Uterus (tissue), 4 donors: ENCODE measurements at places on chromosomes 11 and 22.

- DNase-seq, result no peak
These were observed 24.8 kb downstream of the RASSF10 start for GRCh38 chr11:13033760-13034533.

GRCh38 chr22:35524966-35525686 lies 15.5 kb upstream of the RASD2 start:
- peak; percentile 62 for DNase-seq

DNA sequence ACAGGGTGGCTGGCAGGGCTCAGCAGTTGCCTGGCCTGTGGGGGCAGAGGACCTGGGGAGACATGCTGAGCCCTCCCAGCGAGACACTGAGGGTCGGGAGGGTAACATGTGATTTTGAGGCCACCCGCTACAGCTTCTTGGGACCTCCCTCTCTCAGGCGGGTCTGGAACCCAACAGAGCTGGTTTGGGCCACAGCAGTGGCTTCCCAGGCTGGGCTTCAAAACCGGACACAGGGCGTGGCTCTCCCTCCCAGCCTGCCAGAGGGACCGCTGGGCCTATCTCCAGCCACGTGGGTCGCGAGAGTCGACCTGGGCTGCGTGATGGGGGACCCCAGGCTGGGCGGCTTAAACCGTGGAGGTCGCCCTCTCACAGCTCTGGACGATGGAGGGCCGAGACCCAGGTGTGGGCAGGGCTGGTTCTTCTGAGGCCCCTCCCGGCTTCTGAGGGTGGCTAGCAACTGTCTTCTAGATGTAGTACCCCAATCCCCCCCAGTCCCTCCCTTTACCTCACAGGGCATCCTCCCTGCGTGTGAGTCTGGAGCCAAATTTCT lies 91.7 kb downstream of the KCNQ1 start:
- DNase-seq, result no peak

DNA sequence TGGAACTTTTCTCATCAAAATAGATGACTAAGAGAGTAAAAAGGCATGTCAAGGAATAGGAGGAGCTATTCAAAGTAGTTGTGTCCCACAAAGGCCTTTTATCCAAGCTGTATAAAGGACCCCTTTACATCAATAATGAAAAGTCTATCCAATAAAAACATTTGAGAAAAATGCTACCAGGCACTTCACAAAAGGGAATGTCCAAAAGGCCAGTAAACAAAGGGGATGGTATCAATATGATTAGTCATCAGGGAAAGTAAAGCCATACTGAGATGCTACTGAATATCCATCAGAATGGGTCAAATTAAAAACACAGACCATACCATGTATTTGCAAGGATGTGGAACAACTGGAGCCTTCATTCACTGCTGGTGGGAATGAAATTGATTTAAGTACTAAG lies 224.9 kb downstream of the NELL1 start:
- DNase-seq, result no peak

DNA sequence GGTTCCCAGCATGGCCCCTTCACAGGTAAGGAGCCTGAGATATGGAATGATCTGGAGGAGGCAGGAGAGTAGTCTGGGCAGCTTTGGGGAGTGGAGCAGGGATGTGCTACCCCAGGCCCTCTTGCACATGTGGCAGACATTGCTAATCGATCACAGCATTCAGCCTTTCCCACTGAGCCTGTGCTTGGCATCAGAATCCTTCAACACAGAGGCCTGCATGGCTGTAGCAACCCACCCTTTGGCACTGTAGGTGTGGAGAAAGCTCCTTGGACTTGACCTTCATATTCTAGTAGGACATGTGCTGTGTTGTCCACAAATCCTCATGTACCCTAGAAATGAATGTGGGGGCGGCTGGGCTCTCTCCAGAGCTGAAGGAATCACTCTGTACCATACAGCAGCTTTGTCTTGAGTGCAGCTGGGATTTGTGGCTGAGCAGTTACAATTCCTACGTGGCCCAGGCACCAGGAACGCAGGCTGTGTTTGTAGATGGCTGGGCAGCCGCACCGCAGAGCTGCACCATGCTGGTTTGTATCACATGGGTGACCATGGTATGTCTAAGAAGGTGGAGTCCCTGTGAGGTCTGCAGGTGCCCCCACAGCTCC lies 21.8 kb upstream of the PPP6R3 start:
- no peak for DNase-seq

DNA sequence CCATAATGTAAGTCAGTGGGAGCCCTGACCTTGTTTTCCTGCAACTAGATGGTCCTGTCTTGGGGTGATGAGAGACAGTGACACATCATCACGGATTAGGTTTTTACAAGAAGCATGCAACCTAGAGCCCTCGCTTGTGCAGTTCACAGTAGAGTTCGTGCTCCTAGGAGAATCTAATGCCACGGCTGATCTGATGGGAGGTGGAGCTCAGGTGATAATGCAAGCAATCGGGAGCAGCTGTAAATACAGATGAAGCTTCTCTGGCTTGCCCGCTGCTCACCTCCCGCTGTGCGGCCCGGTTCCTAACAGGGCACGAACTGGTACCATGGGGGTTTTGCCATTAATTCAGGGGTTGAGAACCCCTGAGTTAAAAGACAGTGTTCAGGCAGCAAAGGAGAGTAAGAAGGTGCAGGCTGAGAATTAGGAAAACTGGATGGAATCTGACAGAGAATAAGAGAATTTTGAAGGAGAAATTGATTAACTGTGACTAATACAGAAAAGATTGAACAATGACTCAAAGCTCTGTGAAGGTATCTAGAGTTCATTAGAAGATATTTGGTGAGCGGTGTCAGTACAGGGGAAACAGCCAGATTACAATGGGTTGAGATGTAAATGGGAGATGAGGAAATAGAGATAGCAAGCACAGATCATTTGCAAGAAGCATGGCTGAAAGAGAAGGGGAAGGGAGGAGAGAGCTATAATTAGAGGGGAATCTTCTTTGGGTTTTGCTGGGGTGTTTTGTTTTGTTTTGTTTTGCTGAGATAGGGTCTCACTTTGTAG lies 21.0 kb downstream of the WEE1 start:
- DNase-seq, result no peak

DNA sequence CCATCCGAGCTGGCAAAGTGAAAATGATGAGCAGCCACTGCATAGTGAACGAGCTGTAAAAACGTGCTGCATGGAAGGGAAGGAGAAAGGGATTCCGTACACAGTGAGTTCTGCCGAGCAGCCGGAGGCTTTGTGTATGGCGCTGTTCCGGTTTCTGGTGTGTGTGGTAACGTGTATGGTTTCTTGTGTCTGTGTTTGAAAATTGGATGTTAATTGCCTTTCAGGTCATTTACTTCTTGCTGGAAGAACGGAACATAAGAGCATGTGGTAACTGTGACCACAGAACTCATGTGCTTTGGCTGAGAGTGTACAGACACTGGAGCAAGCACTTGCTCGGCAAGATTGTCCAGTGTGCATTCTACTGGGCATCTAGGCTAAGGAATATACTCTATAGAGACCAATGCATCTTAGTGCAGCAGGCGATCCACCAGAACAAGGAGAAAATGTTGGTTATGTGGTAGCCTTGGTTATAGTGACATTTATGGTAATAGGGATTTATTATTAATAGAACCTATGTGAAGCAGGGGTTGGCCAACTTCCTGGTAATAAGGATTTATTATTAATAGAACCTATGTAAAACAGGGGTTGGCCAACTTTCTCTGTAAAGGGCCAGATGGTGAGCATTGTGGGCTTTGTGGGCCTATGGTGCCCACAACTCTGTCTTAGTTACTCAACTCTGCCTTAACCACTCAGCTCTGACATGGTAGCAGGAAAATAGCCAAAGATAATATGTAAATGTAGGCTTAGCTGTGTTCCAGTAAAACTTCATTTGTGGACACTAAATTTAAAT lies 49.2 kb downstream of the GRAMD1B start:
- DNase-seq, result no peak

DNA sequence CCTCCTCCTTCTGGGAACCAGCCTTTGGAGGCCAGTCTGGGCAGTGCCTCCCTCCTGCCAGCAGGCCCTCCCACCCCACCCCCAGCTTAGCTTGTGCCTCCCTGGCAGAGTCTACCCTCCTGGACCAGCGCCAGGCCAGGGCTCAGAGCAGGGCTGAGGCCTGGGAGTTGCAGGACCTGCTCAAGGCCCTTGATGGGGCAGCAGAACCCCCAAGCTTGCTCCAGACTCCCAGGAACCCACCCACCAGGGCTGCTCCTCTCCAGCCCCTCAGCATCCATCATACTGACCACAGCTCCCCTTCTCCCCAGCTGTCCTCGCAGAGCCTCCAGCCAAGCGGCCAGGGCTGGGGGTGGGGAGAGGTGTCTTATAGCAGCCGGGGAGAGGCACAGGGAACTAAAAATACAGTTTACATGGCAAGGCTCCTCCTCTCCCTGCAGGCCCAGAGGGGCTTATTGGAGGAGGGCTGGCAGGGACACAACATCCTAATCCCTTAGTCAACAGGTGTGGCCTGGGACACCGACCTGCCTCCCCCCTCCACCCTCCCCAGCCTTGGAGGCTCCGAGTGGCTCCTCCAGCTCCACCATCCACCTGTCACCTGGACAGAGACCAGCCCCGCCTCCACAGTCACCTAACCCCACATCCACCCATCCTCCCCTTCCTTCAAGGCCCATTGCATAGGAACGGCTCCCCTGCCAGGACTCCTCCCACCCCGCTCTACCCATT lies 5.2 kb upstream of the MB start:
- DNase-seq, result no peak

DNA sequence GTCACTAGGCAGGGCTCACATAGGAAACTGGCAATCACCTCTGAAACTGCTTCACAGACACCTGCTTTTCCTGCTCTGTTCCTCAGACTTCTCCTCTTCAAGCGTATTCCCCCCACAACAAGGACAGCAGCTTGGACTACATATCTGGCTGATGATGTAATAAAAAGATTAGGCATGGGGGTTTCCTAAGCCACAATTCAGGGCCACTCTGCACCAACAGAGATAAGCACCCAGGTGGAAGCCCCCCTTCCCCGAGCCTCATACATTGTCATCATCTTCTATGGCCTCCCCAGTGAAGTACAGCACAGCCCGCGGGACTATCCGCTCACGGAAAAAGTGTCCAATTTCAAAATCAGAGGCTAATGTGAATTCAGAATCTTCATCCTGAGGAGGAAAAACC lies 25.0 kb upstream of the PHLDA2 start:
- DNase-seq, result no peak

DNA sequence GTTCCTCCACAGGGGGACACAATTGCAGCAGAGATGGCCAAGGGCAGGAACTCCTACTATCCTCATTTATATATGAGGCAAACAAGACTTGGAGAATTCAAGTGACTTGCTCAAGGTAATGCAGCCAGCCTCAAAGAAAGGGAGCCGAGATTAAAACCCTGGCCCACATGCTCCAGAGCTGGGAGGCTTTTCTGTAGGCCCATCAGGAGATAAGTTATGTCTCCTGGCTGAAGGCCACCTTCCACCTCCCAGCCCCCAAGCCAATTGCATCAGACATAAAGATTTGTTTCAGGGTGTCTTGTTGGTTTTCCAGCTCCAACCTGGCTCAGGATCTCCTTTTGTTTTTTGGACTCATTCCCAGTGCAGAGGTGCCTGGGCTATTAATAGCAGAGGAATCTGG lies 59.5 kb downstream of the SMIM38 start:
- DNase-seq, result no peak

DNA sequence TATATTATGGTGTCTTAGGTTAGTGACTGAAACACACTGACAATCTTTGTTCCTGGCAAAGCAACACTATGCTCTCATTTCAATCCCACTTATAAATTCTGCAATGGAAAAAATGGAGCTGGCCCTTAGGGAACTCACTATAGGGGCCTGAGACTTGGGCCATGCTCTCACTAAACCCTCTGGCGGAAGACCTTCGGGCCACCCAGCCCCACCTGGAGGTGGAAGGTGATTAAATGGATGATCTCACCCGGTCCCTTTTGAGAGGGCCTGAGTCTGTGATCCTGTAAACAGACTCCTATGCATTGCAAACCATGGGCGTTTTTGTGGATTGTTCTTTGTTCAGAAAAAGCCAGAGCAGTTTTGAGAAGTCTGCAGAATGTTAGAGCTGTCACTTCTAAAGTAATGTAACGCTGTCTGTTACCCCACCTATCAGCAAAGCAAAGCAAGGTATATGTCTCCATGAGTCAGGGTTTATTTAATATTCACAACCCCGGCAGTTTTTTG lies 17.0 kb upstream of the CDON start:
- no peak for DNase-seq

DNA sequence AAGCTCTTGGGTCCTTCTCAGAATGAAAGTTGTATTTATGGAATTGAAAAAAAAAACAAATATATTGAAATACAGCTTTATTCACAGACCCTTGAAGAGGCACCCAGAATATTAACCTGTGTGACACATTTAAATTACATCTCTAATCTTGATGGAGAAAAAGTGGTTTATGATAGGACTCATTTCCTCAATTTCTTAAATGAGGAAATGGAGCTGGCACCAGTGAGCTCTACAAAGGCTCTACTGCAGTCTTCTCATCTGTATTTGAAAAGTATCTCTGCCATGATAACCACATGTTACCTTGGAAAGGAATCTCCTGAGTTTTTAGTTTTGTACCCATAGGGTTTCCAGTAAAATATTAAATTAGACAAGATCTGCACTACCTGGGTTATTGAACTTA lies 186.5 kb downstream of the HIPK3 start:
- no peak for DNase-seq

DNA sequence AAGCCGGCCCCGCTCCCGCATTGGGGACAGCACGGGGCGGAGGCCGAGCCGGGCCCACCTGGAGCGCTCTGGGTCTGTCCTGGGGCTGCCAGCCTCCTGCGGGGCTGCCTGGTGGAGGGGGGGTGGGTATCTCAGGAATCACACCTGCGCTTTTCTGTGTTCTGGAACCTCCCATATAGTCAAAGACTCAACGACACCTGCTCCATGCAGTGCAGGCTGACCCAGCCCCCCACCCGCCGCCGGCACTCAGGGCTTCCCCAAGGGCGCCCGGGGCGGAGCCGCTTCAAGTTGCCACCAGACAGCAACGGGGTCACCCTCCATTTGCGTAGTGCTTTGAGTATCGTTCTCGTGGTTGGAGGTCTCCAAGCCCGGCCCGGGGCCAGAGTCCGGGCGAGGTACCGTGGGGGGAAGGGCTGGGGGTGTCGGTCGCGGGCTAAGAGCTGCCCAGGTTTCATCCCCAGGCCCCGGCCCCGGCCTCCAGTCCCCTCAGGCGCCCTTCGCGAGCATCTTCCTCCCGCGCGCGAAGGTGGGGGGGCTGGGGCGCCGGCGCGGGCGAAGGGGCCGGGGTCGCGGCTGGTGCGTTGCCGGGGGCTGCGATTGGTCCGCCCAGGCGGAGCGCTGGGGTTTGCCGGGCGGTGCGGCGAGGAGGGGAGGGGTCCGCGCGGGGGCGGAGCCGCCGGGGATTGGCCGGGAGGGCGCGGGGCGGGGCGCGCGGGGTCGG lies 6.6 kb downstream of the TSPAN4 start:
- DNase-seq, result no peak

GRCh38 chr11:9219115-9219514 lies 46.0 kb downstream of the DENND5A start:
- DNase-seq, result no peak

DNA sequence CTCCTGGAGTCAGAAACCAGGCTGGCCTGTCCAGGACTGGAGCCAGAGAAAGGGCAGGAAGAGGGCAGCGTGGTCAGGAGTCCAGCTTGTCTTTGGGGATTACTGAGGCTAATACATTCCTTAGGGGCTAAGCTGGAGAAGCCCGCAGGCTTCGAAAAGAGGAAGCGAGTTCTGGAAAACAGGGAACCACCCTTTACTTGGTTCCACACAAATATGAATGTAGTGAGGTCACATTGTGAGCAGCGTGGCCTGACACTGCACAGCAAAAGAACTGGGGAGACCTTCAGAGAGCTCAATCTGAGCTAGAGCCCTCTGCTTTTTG lies 132.3 kb downstream of the CEP164 start:
- no peak for DNase-seq
